ENCODE measurements at places on chromosomes 16 and 17.

GRCh38 chr17:10198509-10199249, at the start of gene GAS7:
GAS7 (minus strand) TSS chr17:10198606.
- DNase-seq, result no peak

DNA sequence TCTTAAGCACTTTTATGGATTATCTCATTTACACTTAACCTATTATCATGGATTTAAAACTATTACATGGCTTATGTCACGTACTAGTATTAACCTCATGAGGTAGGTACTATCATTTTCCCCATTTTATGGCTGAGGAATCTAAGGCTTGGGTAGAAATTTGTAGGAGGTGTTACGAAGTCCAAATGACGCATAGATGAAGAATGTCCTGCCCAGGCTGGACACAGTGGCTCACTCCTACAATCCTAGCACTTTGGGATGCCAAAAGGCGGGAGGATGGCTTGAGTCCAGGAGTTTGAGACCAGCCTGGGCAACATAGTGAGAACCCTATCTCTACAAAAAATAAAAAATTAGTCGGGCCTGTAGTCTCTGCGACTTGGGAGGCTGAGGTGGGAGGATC, 4.8 kb upstream of the C1QL1 start:
- DNase-seq, result no peak

GRCh38 chr17:50141745-50142110, 8.7 kb downstream of the PPP1R9B start:
- DNase-seq, result no peak

DNA sequence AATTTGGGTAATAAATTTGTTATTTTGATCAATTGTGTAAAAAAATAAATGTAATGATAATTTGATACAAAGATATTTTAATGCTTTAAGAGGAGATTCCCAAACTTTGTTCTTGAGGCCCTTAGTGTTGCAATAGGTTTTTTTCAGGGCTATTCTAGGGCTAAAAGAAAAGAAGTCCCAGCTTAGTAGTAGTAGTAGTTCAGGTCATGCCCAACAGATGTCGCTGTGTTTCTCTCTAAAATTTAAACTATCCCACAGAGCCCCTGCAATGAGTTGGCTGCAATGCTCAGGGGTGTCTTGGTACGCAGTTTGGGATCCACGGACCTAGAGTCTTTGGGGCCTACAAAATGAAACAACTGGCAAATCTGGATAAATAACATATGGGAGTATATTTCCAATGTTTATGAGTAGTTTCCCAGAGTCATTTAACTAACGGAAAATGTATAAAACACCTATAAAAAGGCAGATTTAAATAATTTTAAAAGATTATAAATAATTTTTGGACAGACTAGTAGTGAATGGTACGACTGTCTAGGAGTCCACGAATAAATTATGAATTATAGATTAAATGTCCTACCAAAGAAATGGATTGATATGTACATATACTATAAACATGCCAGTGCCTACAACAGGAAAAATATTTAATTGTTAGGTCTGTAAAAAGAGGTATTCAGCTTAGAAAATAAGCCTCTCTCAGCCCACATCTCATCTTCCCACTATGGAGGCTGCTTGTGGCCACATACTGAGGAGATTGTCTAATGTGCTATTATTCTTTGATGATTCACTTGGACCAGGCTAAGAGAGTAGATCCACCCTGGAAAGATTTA, 228.5 kb upstream of the PMFBP1 start:
- no peak for DNase-seq

DNA sequence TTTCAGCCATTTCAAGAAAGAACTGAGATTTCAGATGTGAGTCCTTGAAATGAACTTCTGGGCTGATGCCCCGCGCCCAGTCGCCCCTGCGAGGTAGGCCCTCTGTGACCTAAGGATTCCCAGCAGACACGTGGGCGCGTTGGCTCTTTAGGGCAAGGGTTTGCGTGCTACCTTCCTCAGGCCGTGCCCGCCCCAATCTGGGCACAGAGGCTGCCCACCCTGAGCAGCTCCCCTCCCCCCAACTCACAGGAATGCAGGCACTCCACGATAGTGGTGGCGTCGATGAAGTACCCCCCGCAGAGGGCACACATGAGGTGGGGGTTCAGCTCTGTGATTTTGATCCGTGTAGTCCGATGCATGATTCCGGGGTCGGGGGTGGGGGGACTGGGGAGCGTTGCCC, 8.1 kb downstream of the PCGF2 start:
- no peak for DNase-seq

GRCh38 chr16:6528217-6528616, 804.4 kb upstream of the RBFOX1 start:
- DNase-seq, result no peak

DNA sequence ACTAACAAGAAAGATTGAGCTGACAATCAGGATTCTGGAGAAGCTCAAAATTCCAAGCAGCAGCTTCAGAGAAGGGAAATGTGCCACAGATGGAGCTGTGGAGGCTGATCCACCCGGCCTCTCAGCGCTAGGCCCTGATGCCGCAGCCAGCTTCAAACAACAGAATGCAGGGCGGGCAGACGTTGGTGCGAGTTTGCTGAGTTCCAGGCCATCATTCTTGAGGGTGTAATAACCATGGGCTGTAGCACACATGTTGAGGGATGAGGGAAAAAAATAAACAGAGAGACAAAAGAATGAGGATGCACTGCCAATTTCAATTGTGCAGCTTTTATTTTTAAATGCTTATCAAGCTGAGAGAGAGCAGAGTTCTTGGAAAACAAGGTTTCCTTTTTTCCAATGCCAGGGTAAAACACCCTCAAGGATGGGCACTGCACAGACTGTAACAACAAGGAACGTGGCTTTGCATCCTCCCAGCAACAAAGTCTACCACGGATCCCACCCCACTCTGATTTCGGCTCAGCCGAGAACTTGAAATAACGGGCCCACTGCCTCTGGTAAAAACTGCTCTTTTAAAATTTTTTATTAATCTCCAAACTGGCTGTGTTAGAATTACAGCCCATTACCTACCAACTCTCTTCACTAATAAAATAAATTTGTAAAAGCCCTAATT, 90.2 kb downstream of the SMG6 start:
- DNase-seq, result no peak

DNA sequence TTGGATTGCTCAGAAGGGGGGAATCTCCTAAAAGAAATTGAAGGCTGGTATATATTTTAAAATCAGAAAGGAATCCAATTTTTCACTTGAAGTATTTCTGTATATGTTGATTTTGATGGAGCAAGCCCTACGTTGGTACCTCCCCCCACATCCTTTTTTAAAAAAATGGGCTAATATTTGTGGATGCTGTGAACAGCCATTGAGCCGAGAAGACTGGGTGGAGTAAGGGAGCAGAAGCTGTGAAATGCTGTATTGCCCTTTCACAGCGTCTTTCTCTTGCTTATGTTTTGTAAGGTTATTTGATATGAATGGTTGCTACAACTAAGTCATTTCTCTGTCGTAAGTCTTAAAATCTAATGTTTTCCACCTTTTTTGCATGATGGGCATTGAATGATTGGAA, 2.3 kb downstream of the PAFAH1B1 start:
- no peak for DNase-seq

DNA sequence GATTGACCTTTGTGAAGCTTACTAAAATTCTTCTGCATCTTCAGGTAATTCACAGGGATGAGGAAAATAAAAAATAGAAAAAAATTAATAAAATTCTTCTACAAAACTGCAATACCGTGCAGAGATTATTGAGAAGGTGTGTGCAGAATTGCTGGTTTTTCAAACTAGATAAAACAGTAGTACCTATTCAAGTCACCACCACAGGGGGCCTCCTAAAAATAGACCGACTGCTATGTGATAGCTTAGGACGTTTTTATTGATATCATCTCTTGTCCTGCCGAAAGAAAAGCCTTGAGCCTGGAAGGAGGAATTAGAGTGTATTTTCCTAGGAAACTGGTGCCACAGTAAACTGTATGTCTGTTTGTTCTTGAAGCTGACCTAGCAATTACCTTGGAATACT, 325.9 kb downstream of the ZFHX3 start:
- no peak for DNase-seq

- DNase-seq, result no peak
Observed at GRCh38 chr17:44867841-44868240, 20.2 kb downstream of the HIGD1B start.

DNA sequence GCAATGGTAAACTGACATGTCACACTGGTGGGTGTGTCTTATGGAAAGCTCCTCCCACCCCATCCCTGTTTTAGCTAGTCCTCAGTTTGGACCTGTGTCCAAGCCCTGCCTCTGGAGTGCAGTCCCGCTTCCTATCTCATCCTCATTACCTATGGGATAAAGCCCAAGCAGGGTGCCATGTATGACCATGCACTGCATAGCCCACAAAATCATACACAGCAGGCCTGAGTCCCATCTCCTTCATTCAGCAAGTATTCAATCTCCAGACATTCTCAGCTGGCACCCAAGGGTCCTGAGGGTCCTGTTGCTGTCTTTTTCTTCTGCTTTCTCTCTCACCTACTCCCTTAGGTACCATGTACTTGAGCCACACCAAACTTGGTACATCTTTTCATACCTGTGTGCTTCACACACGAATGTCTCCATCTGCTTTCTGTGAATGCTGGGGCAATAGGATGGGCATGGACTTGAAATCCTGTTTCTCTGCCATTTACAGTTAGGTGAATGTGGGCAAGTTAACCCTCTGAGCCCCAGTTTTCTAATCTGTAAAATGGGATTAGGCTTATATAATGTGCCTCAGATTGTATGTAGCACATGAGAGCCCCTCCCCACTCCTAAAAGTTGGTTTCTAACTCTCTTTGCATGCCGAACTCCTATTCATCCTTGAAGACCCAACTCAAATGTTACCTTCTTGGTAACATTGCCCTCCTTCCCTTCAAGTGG, 28.5 kb downstream of the TNS4 start:
- DNase-seq, result no peak

- DNase-seq, result no peak
Observed at GRCh38 chr17:72244494-72244893, 123.7 kb downstream of the SOX9 start.

- DNase-seq, result no peak
Observed at GRCh38 chr16:71854369-71854948, 8.7 kb downstream of the ATXN1L start.

DNA sequence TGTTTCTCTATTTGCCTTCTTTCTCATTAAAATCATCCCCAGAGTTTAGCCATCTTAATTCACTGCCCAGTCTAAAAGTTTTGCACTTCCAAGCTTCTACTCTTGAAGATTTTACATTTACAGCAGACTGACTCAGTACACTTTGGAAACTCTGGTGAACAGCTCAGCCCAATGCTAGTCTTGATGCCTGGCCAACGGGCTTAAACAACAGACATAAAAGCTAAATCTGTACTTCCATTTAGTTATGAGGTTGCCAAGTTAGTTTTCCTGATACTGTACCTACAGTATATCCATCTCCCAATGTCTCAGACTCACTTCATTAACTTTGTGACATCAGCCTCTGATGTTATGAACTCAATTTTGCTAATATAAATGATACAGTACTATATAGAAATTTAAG, 891.8 kb upstream of the SOX9 start:
- no peak for DNase-seq

GRCh38 chr17:80855948-80856862, 135.4 kb upstream of the CHMP6 start:
- DNase-seq, result no peak

GRCh38 chr16:35298460-35299243, 1839.2 kb downstream of the TP53TG3F start:
- no peak for DNase-seq

DNA sequence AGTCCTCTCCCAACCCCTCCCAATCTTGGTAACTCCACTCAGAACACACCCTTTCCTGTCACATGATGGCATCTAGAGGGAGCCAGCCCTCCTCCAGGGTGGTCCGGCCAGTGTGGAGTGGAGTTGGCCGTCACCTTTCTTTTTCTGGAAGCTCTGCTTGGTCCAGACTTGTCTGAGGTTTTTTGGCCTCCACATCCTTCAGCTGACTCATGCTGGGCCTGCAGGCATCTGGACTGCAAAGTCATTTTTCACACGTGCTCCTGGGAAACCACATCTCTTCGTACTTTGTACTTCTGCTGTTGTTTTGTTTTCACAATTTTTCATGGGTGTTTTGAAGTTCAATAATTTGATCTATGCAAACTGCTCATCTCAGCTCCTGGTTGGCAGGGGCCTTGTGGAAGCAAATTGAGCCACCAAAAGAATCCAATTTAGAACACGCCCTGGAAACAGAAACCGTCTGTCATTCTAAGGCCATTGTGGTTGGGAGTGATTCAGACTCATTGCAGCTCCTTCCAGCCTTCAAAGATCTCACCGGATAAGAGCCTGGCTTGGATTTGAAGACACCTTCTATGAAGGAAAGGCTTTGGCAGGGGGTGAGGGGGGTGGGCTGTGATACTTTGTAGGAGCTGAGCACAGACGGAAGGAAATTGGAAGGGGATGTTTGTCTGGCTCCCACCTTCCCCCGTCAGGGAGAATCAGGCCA, 42.4 kb upstream of the NF1 start:
- DNase-seq, result no peak

All from NCI-H1436 treated with DMSO at 0.1 percent for 48 hours (cell line).